Right lung (tissue), 10 donors: ENCODE measurements at places on chromosomes 3 and 15.

- peak; percentile 71 for DNase-seq
Measured at GRCh38 chr3:136658946-136659682, 93.1 kb downstream of the STAG1 start.

GRCh38 chr15:86135041-86135440 lies 55.4 kb downstream of the AGBL1 start:
- peak; percentile 49 for DNase-seq

GRCh38 chr15:101498717-101499480 lies 9.4 kb upstream of the PCSK6 start:
- no peak for DNase-seq

- DNase-seq: no peak
Measured at GRCh38 chr15:91482799-91483198, 370.7 kb upstream of the SLCO3A1 start.

GRCh38 chr15:87656372-87656771 lies 600.2 kb downstream of the NTRK3 start:
- no peak for DNase-seq

DNA sequence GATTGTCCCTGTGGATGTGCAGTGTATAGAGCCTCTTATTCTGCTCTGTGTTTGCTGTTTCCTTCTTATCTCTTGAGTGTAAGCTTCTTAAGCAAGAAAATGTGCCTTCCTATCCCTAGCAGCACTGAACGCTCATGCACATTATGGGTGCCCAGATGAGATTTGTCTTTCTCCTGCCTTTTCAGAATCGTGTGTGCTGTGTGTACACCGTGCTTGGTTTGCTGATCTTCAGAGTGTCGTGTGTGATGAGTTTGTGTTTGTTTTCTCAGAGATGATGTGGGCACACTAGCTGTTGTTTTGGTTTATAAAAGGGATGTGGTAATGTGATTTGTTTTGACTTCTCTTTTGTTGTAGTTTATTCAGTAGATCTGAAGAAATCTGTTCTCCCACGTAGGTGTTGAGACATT lies 19.7 kb downstream of the GPR171 start:
- no peak for DNase-seq

- DNase-seq: no peak
Measured at GRCh38 chr3:127747751-127748521, 74.4 kb downstream of the MGLL start.

- no peak for DNase-seq
Measured at GRCh38 chr15:52682200-52682599, 3.0 kb upstream of the ATOSA start.

- DNase-seq: peak; percentile 78
Measured at GRCh38 chr3:155241579-155241978, 51.9 kb downstream of the STRIT1 start.

DNA sequence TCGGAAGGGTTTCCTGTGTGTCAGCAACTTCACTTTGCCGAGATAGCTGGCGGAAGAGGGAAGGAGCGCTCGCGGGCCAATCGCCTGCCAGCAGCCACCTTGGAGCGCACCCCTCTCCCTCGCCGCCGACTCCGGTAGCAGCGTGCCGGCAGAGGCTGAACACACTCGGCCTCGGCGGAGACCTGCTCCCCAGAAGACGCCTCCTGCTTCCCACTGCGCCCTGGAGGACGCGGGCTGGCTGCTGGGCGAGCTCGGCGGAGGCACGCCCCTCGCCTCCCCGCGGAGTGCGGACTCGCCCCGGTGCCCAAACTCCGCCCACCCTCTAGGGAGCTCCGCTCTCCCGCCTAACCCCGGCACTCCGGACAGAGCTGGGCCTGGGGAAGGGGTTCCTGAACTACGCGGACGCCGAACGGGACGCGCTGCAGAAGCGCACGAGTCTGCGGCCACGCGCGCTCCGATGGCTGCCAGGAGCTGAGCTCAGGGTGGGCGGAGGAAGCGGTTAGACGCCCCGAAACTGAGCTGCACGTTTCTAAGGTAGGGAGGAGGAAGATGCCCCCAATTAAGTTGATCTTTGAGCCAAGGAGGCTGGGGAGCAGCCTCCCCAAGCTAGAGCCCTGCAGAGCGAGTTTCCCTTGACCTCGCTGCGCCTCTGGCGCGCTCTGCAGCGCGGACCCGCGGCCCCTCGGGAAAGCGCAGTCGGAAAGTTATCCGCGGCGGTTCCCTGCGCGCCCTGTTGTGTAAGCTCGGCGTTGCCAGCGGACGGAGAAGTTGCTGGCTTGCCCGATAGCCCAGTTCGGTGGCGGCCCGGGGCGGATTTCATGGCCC lies at the start of gene P2RY1:
Gene P2RY1, plus strand, starts transcription at position 356 of the 825 bp plus-strand sequence. CDS start 652 bp downstream, outside the sequence.
- DNase-seq: peak; percentile 84

DNA sequence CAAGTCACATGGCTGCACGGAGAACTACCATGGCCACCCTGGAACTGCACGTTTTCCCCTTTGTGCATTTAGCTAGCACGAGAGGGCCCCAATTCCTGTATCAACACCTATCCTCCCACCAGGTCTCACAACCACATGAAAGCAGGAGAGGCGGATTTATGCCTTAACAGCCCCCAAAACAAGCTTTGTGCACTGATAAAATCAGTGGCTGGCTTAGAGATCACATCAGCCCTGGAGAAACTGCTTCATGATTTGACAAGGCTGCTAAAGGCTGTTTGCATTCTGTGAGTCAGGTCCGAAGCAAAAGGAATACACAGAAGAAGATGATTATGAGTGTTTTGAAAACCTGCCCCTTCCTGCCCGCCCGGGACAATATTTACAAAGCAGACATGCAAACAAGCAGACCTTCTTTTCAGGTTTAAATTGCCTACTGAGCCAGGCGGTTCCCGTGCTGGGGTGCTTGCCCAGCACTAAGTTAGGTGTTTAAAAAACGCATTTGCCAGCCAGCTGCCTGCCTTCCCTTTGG lies 25.9 kb downstream of the CEMIP start:
- no peak for DNase-seq

GRCh38 chr15:28956491-28956890 lies 70.7 kb downstream of the APBA2 start:
- no peak for DNase-seq

DNA sequence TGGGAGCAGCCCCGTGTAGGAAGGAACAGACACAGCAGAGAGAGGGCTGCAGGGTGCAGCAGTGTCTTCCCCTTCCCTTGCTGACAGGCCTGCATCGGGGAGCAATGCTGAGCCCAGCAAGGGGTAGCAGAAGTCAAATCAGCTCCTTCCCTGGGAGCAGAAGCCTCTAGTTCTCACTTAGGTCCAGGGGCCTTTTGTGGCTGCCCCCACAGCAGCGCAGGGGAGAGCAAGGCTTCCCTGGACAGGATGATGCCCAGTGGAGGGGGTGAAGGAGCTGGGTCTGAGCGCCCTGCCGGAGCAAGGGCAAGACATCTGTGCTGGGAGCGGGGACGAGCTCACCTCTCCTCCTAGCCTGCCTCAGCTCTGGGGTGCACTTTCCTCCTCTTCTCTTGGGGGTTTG lies 827 bp downstream of the PLCB2 start:
- no peak for DNase-seq

GRCh38 chr3:151299006-151299405 lies 17.6 kb downstream of the GPR87 start:
- DNase-seq: no peak

DNA sequence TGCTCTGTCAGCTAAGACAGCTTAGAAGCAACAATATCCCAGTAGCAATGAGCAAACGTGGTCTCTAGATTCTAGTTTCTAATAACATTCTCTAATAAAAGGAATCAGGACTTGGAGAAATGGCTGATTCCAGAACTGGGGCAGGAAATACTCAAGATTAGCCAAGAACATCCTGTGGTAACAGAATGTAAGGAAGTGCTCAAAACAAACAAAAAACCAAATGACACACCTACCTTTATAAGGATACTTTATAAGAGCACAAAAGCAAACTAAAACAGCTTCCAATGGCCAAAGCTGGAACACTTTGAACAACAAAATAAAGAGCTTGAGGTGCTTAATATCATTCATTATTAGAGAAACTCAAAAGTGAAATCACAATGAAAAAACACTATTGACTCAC lies 33.1 kb upstream of the EIF5A2 start:
- DNase-seq: no peak

GRCh38 chr3:119352034-119352609 lies 57.9 kb downstream of the ARHGAP31 start:
- no peak for DNase-seq

- DNase-seq: no peak
Measured at GRCh38 chr3:124714223-124714853, 15.9 kb upstream of the UMPS start.

GRCh38 chr15:25091421-25092158 lies 136.8 kb downstream of the SNRPN start:
- DNase-seq: no peak

DNA sequence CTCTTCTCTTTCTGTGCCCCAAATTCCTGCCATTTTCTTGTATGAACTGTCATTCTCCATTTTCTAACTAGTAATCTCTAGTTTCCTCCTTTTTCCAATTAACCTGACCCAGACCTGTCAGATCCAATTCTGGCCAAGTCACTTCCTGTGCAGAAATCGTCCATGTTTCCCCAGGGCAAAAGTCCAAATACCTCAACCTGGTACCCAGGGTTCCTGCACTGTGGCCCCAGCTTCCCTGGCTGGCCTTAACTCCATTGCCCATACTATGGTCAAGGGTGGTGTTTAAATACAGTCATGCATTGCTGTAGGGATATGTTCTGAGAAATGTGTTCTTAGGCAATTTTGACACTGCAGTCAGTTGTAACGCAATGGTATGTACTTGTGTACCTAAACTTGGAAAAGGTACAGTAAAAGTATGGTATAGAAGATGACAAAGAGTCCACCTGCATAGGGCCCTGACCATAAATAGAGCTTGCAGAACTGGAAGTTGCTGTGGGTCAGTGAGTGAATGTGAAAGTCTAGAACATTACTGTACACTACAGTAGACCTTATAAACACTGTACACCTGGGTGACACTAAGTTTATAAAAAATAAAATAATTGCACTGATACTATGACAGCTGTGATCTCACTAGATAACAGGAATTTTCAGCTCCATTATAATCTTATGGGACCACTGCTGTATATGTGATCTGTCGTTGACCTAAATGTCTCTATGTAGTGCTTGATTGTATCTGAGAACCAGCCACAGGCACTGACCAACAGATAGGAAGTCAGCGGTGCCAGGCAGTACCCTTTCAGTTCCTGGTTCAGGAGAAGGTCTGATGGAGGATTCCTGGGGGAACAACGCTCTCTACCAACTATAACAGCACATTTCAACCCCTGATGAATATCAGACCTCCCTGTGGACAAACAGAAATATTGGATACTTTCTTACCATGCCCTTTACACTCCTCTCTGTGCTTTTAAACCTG lies 336.1 kb upstream of the PROK2 start:
- DNase-seq: no peak

GRCh38 chr3:10244009-10244408 lies 4.2 kb upstream of the TATDN2 start:
- DNase-seq: no peak

DNA sequence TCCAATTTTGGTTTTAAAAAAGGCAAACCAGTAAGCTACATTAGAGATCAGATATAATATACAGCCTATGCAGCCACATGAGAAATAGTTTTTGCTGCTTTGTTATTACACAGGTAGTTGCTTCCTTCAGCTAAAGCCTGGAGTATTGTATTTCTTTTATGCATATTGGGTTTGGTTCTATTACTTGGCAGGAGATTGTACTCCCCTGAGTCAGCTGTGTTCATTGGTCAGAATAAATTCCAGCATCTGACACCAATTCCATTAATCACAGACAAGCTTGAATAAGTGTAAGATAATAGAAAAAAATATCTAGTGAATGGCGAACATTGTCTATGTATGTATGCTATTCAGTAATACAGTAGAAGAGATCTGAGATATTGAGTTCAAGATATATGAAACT lies 26.1 kb upstream of the ZCWPW2 start:
- DNase-seq: no peak

DNA sequence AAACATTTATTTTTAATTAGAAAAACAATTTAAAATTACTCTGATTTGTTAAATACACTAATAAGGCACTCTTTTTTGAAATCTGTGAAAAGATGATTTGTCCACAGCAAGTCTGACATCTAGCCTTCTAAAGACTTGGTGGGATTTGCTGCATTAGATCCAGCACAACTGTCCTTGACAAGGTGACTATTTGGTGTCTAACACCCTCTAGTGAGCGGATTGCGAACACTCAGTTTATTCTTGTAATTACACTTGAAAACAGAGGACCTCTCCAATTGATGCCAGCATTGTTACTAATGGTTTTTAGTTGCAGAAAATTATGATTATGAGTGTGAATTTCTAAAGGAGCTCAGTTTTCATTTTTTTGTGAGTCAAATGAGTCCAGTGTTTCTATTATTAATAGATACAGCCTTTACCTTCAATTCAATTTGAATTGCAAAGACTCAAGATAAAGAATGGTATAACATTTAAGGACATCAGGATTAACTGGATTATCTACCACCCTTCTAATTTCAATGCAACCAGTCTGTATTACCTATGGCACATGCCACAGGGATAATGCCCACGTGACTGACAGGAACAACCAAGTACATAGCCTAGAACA lies 29.7 kb upstream of the STRIT1 start:
- peak; percentile 48 for DNase-seq

DNA sequence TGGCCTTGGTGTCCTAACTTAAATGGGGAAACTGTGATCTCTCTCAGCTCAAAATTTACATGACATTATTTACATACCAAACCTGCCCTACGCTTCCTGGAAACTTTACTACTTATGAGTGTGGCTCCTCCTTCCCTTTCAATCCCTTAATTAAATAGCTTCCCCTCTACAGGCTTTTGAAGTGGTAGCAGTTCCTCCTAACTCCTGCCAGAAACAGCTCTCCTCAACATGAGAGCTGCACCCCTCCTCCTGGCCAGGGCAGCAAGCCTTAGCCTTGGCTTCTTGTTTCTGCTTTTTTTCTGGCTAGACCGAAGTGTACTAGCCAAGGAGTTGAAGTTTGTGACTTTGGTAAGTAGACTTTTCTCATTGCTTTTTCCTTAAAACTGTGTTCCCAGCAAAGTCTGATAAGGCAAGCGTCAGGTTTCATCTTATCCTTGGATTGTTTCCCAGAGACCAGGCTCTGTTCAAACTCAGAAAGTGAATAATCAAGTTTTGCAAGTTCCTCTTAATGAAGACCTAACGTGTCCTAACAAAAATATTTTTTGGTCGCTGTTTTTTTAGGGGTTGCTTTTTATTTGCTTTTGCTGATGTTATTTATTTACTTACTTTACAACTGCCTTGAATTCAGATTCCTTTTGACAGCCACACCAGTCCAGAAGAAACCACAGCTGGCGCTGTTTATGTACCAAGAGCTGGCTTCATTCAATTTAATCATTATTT lies at the start of gene ACP3:
Gene ACP3, plus strand, starts transcription at position 179 of the 720 bp plus-strand sequence. Its CDS starts 50 bp downstream, at position 229.
- DNase-seq: peak; percentile 80

DNA sequence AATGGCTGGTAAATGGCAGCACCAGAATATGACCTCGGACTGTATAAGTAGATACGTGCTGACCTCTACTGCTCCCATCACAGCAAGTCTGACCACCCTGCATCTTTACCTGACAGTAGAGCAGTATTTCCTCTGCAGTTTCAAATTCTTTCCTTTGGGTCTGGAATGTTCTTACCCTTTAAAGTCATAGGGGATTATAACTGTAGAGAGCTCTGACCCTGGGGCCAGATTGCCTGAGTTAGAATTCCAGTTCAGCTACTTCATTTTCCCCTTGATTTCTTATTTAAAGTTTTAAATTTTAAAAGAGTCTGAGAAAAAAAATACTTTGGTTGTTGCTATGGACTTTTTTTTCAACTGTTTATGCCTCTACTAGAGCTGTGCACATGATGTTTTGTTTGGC lies 237.7 kb downstream of the NR1D2 start:
- DNase-seq: no peak
